ENCODE measurements at places on chromosomes 6 and 20.

DNA sequence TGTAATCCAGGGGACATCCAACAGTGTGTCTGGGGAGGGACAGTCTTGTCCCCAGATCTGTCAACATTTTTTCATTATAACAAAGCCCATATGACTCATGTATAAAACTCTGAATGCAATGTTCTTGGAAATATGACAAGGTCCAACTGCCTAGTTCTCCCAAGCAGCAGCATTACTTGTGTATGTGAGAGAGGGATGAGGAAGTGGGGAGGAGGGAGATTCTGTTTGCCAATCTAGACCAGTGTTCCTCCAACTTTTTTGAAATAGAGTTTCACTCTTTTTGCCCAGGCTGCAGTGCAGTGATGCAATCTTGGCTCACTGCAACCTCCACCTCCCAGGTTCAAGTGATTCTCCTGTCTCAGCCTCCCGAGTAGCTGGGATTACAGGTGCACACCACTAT, 394.8 kb downstream of the DHX35 start:
- no peak for DNase-seq

DNA sequence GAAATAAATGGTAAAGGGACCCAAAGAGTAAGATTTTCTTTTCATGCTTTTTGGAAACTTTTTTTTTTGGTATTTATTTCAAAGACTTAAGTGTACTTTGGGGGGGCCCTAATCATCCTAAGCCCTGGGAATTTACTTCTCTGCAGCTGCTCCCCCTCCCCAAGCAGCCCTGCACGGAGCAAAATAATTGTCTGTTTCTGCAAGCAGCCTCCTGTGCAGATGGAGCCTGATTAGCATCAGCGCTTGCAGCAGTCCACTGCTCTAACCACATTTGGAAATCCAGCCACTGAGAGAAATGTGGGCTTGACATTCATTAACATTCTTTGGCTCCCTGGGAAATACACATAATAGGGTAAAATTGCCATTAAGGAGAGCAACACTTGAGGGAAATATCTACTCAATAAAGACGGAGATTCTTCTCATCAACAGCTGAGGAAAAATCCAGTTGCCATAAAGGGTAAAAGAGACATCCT, 309.2 kb upstream of the MAP3K7 start:
- DNase-seq, result no peak

- no peak for DNase-seq
Measured at GRCh38 chr20:22542427-22542826, 41.9 kb downstream of the FOXA2 start.

- no peak for DNase-seq
Measured at GRCh38 chr20:58198901-58199355, 29.5 kb downstream of the ANKRD60 start.

GRCh38 chr20:1657556-1658334, at the start of gene SIRPG:
TSS of gene SIRPG (minus strand) at chr20:1657779. CDS start at chr20:1657714, 65 bp downstream.
- DNase-seq, result no peak

- DNase-seq, result peak; percentile 83
Measured at GRCh38 chr6:89834884-89835792, 5.5 kb downstream of the CASP8AP2 start.

DNA sequence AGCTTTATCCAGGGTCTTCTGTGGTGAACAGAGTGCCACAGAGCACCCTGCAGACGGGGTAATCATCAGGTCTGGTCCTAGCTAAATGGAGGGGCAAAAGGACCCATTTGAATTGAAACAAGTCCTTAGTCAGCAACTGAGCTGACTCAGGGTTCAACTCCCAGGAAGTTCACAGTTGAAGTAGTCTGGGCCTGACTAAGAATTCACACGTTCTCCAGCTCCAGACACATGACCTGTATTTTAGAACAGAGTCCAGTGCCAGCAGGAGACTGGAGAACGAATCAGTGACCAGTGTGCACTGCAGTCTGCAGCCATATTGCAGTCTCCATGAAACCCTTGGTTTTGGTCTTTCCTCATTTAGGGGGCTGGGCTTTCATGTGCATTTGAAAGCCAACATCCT, 85.2 kb downstream of the ELOVL4 start:
- no peak for DNase-seq

DNA sequence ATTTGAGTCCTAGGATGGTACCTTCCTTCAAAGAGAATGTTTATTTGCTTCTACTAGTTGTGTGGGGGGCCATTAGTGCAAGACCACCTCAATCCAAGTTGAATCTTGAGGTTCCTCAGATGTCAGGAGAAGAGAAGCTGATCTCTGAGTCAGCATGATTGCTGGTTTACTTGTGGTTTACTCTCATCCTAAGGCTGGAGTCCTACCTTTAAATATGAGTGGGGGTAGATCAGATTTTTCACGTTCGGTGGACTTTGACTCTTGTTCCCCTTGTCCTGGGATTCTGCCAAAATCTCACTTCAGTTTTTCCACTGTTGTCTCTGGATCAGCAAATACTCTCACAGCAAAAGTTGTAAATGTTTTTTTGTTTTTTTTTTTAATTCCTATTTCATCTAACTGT, 84.6 kb upstream of the F13A1 start:
- DNase-seq, result no peak

GRCh38 chr6:1316489-1316971, 4.6 kb downstream of the FOXQ1 start:
- no peak for DNase-seq

DNA sequence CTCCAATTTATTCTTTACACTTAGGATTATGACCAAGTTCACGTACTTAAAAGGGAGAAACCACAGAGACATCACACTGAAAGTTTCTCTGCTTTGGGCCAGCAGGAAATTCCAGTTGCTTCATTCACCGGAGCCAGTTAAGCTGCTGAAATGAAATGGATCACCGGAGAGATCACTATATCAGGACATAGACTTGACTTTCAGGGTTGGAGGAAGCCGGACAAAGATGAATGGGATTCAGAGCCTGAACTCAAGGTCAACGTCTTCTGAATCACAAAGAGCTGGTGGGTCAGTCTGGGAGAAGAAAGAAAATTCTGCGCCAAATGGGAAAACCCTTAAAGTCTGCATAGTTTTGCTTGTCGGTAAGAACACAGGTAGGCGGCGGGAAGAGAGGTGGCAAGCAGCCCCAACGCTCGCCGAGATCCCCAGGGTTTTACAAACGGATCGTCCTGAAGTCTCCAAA, 81.9 kb upstream of the CCDC28A start:
- DNase-seq, result no peak

GRCh38 chr6:151313066-151313491, 73.3 kb downstream of the AKAP12 start:
- no peak for DNase-seq

DNA sequence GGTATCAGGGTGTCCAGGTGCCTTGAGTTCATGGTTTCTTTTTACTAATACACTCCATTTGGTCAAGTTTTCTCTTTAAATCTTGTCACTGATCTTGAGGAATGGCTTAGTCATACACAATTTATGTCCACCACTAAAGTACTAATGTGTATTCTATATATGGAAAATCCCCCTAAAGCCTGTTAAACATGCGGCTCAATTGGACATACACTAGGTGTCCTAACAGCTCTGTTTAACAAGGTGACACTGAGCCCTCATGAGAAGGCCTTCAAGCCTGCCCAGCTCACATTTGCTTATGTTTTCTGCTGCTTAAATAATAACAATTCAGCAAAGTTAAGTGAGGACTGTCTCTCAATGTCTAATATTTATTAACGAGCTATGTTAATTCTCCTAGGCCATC, 31.5 kb downstream of the PDE7B start:
- no peak for DNase-seq

- DNase-seq, result no peak
Measured at GRCh38 chr20:39897781-39898466, 791.1 kb downstream of the MAFB start.

All from GM12864 (cell line).